Neural crest cell (in vitro differentiated cells): ENCODE measurements at places on chromosomes 11 and 22. TPM values are rescaled to one million over a fixed set of nuclear protein-coding genes. Genes with fewer than 3 reads are reported as not detected.

DNA sequence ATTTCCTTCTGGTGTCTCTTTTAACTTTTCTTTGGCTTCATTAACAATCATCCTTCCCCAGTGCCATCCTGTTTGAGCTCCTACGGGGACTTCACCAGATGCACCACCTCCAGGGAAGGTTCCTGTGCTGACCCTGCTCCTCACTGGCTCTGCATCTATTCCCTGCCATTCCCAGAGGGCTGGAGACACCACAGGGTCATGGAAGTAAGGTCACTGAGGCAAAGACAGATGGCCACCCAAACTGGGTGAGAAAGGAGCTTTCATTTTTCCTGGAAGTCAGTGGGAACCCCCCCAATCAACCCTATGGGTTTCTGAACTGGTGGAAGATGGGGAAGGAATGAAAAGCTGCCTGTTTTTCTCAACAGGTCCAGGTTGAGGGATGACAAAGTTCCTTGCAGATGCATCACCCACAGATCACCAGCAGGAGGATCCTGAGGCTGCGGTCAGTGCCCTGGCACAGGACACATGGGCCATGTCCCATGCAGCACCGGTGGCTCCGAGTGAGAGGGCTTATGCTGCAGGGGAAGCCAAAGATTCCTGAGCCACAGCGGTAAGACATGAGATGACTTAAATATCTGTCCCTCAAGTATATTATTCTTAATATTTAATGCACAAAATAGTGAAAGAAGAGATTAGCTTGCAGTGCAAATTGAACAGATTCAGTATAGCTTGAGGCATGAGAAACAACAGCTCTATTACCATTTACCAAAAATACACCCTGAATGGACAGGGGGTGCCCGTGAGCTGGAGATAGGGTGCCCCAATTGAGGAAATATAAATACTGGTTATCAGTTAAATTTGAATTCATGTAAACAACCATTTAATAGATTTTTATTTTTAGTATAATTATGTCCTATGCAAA lies 73.0 kb upstream of the VPREB1 start:
- peak; percentile 12 for DNase-seq

DNA sequence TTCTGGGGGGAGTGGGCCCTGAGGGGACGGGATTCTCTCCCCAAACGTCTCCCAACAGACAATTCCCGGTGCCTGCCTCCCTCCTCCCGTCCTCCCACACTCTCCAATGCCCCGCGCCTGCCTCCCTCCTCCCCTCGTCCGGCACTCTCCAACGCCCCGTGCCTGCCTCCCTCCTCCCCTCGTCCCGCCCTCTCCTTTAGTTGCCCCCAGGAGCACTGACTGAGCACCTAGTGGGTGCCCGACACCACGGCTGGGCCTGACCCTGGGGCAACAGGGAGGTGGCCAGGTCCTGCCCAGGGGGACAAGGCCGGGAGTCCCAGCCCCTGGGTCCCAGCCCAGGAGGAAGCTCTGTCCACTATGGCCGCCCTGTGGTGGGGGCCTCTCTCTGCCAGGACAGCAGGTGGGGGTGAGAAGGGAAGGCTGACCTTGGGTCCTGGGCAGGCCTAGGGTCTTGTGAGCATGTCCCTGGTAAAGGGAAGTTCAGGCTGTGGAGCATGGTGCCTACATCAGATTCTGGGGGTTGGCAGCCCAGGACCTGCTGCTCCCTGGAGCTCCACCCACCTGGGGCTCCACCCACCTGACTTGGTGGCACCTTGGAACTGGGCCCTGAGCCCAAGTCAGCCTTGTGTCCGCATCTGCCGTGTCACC lies 942.3 kb downstream of the BRD1 start:
- no peak for DNase-seq

DNA sequence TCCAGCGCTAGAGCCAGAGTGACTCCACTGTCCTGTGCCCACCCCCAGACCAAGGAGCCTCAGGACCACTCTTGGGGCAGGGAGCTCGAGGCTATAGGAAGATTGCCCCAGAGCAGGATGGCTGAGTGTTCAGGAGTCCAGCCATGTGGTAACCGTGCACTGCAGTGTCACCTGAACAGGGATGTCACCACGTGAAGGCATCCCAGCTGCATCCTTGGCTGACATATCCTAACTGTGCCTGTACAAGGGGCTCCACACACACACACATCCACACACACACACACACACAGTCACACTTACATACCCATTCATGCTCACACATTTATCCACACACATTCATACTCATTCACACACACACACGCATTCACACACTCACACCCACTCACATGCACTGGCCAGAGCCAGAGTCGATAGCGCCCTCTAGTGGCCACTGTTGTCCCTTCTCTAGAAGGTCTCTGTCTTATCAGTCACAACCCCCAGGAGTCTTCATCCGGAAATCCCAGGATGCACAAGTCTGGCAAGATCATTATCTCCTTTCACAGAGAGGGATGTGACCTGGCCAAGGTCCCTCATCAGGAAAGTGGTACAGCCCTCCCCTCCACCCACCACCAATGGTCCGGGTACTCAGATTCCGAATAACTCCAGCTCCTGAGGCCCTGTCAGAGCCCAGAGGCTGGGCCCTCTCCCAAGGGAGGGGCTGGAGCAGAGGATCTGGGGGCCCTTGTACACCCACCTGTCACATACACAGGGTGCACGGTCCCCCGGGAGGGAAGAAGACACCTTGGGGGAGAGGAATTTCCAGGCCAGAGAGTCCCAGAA lies 55.1 kb downstream of the IGLL5 start:
- DNase-seq = peak; percentile 77

OR2D2 gene
- total RNA-seq = 0.27 and 0.44 TPM in 2 replicates

GRCh38 chr11:103768816-103769215 lies 267.6 kb upstream of the DDI1 start:
- DNase-seq = no peak

GRCh38 chr22:33109514-33110430 lies 51.6 kb upstream of the SYN3 start:
- no peak for DNase-seq

OR51E2 gene
- total RNA-seq = not detected in 2 replicates

- no peak for DNase-seq
These were observed 100.2 kb upstream of the OR4C13 start for GRCh38 chr11:49851971-49852389.

DNA sequence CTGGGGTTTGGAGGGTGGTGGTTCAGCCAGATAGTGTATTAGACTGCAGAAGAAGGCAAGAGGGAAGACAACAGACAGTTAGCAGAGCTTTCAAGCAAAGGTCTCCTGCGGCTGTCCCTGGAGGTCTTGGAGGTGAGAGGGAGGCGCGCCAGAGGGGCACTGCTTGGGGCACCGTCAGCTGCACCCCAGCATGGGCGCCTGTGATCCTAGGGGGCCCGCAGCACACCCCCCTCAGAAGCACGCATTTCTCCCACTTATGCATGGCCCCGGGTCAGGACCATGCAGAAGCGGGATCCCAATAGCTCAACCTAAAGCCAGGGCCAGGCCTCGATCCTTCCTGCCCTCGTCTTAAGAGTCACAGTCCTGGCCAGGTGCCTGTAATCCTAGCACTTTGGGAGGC lies 26.5 kb downstream of the FGF4 start:
- DNase-seq = no peak

OR8G5 gene
- not detected in 2 replicates for total RNA-seq

- DNase-seq = no peak
These were observed 519.5 kb upstream of the LRRC4C start for GRCh38 chr11:41978945-41979344.

DNA sequence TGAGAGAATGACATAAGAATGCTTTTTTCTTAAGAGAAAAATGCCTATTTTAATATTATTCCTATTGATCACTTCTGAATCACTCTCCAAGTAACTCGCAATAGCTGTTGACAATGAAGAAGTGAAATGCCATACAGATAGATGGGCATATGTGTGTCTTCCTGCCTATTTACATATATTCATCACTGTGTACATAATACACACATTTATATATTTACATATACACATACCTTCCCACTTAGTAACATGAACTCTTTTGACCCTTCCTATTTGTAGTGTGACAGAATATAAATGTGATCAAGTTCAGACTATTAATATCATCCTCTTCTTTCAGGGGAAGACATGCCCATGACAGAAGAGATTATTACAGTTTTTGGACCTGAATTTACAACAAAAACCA lies 756.7 kb downstream of the DLG2 start:
- no peak for DNase-seq

- no peak for DNase-seq
These were observed 7.7 kb upstream of the TCF20 start for GRCh38 chr22:42277988-42278776.

GRCh38 chr22:26707090-26707489 lies 49.7 kb downstream of the MIAT start:
- no peak for DNase-seq

DNA sequence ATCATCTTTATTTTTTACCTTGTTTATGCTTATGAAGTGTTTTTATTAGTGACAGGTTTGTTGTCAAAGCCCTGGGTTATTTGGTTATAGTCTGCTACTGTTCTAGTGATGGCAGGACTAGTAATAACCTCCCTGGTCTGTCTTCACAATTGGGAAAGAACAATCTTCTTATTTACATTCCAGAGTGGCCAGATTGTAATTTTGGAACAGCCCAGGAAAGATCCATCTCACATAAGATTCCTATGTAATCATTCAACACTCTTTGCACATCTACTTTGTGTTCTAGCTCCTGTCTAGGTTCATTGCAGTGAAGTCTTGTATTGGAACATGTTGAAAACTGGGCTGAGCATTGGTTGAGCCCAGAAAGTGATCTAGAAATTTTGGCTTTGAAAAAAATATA lies 63.8 kb downstream of the CYB5R2 start:
- DNase-seq = no peak

IL17REL gene
- total RNA-seq = 0.07 TPM in 1 of 2 replicates, not detected in the other
